ENCODE measurements at places on chromosomes 6 and 20.

DNA sequence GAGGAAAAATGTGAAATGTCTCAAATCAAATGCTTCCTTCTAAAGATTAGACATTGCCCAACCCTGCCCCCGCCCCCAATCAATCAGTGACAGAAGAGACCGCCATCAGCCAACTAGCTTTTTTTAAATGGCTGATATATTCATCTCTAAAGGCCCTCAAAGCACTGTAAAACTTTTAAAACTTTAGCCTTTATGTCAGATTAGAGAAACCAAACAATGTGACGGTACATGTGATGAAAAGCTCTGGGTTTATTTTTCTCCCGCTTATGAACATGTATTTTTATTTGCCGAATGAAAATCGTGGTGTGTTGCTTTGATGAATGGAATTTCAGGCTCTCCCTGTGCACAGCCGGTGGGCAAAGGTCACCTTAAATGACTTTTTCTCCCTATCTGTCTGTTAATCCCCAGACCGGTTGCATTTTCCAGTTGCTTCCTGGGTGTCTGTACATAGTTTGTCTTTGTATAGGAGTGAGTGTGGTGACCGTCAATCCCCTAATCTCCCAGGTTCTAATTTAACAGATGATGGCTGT lies 38.5 kb downstream of the TBC1D7 start:
- no peak for DNase-seq

DNA sequence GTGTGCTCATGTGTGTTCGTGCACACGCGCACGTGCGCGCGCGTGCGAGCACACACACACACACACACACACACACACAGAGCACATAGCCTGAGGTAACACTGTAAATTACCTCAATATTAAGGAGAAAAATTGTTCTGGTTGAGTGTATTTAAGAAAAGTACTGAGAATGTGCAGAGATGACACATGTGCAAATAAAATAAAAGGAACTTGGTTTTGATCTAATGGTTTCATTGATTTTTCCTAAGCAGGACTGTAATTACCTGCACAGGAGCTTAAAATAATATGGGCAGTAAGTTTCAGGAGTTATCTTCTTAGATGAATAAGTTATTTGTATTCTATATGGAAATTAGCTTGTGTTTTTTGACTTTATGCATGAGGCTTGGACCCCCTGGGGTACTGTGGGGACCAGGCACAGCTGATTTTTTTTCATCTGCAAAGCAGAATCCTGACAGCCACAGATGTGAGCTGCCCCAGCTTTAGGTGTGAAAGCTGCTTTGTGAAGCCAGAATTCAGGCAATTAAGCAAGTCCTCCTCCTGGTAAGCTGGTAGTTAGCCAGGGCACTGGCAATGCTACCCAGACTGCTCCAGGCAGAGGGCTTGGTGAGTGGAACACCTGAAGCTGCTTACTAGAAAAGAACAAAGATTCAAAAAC lies 1040.6 kb upstream of the CITED2 start:
- DNase-seq, result no peak

GRCh38 chr6:139231206-139231605 lies 60.6 kb downstream of the TXLNB start:
- no peak for DNase-seq

GRCh38 chr6:157956171-157956730 lies 25.4 kb upstream of the SYNJ2 start:
- DNase-seq, result no peak

GRCh38 chr6:12138381-12138780 lies 126.3 kb downstream of the HIVEP1 start:
- peak; percentile 47 for DNase-seq

DNA sequence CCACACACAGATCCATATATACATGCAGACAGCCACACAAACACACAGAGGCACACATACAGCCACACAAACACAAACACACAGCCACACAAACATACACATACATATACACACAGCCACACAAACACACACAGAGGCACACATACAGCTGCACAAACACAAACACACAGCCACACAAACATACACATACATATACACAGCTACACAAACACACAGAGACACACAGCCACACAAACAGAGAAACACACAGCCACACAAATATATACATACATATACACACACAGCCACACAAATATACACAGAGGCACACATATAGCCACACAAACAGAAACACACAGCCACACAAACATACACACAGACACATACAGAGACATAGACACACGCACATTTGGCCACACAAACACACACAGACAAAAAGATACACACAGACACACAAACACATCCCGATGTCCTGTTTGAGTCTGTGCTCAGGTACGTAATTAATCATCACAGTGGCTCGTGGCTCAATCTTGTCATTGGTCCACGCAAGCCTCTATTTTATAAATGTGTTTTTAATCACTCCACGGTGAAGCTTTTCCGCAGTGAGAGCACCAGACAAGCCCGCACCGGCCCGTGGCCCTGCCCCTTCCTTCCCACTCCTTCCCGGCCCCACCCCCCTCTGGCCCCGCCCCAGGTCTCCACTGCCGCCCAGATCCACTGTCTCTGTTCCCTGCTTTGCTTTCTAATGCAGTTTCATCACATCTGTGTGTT lies 135.3 kb downstream of the CDH4 start:
- no peak for DNase-seq

GRCh38 chr6:124573953-124574352 lies 388.3 kb upstream of the RNF217 start:
- no peak for DNase-seq

- DNase-seq, result no peak
Measured at GRCh38 chr6:2706558-2706957, 44.2 kb downstream of the MYLK4 start.

GRCh38 chr20:53793783-53794383 lies 200.2 kb upstream of the ZNF217 start:
- no peak for DNase-seq

DNA sequence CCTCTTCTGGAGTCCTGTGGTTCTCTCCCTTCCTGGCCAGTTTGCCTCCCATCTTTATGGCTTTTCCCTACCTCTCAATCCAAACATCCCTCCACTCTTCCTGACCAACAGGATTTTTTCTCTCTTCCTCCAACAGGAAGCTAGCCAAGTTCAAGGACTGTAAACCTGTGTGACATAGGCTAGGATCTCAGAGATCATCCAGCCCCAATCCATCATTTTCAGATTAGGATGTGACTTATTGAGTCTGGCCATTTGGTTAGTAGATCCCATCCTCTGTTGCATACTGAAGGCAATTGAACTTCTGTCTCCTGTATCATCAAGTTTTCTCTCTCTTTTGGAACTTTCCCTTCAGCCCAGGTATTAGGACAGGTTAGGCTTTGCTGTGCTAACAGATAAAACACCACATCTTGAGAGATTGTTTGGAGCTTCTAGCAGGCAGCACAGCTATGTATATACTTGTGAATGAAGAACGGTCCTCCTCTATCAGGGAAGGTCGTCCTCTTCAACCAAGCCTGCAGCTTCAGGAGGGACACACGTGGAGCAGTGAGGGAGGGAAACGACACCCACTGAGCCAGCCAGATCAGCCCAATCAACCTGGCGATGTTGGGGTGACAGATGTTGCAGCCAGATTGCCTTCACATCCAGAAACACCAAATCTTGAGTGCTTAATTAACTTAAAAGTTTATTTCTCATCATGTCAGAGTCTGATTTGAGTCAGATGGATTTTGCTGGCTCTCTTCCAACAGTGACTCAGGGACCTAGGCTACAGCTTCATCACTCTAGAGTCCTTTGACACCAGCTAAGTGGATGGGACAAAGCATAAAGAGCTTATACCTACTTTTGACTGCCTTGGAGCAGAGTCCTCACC lies 106.8 kb downstream of the GJA10 start:
- DNase-seq, result peak; percentile 40

DNA sequence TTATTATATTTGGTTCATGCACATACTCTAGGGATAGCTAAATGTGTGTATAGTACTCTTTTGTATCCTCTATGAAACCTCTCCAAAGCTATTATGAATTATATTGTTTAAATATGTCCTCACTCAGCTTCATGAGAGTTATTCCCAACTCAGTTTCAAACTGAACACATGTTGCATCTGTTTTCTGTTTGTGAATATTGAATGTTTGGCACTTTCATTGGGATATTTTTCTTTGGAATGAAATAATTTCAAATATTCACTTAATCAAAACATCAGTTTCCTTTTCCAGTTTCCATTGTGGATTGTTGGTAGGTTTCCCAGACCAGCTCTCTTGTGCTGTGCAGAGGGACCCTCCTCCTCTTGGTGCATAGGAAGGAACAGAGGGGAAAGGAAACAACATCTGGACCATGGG lies 46.6 kb downstream of the HDAC2 start:
- DNase-seq, result no peak

- DNase-seq, result no peak
Measured at GRCh38 chr6:8549074-8549790, 113.9 kb upstream of the SLC35B3 start.

DNA sequence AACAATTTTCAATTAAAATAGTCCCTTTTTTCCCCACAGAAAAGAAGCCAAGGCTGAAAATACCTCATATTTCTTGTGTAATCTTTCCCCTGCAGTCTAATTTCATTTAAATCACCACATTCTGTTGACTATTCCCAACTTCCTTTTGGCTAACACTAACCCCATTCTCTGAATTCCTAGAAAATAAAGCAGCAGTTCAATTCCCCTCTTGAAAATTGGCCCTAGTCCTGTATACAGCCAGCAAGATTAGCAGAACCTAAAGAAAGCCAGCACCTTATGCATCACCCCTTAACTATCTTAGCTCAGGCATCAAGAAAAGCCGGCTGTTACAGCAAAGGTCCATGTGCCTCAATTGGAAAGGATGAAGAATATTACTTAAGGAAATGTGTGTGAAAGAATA lies 69.7 kb downstream of the MDN1 start:
- DNase-seq, result no peak

DNA sequence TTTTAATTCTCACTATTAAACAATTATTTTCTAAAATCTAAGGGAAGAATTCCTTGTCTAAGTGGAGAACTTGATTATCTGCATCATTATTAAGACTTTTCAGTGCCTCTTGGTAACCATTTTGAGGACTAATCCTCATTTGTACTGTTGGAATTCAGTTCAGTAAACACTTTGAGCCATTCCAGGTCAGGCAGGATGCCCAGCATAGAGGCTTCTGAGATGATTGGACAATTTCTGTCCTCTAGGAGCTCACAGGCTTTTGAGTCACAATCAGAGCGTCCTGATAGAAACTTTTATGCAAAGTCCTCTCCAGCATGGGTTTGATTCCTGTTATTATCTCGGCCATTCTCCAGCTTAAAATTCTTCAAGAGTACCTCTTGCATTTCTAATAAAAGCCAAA lies 1304.6 kb downstream of the EPHA7 start:
- no peak for DNase-seq

GRCh38 chr20:40160097-40160550 lies 528.9 kb downstream of the MAFB start:
- peak; percentile 10 for DNase-seq

DNA sequence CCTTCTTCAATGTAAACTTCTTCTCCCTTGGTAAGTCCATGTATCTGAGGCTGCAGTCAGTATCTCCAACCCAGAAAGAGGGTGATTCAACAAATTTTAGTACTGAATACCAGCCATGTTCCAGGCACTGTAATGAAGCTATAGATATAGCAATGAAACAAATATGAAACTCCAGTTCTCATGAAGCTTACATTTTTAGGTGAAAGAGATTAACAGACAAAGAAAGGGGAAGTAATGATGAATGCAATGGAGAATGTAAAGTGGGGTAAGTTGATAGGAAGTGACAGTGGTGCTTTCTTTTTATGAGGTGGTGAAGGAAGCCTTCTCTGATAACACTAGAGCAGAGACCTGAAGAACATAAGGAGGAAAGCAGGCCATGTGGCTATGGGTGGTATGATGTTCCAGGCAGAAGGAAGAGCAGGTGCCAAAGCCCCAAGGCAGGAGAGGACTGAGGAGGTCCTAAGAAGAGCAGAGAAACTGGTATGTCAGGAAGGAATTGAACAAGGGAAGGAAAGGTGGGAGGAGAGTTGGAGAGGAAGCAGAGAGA lies 143.6 kb downstream of the TFAP2B start:
- no peak for DNase-seq

DNA sequence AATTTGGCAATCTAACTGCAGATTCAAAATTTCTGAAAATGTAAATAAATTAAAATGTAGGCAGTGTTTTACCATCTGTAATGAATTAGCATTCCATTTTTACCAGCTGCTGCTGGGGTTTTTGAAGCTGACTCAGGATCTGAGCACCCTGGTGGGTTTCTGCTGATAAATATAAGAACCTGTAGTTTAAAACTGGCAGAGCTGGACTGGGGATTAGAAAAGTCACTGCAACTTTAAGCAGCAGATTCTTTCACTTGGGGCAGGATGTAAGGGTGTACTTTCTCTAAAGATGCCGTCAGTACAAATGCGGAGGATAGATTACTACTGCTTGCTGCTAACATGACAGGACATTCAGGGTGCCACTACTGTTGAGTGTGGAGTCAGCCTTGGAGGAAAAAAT lies 341.8 kb downstream of the CDKAL1 start:
- DNase-seq, result no peak

DNA sequence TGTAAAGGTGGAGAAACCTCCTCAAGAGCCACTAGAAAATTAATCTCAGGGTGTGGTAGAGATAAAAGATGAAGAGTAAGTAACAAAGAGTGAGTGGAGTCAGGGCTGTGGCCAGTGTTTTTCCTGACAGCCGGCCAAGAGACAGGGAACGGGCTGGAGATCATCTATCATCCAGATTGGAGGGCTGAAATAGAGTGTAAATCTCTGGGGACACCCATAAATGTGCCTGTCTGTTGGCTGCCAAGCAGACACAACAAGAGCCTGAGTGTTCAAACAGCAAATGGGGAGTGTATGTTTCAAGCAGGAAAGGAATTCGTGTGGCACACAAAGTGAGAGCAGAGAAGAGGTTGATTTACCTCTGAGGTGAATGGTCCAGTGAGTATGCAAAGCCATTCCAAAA lies 326.4 kb upstream of the KHDRBS2 start:
- no peak for DNase-seq

- no peak for DNase-seq
Measured at GRCh38 chr6:170289180-170289931, 1.5 kb downstream of the DLL1 start.

- no peak for DNase-seq
Measured at GRCh38 chr6:145789443-145789842, 25.2 kb downstream of the FBXO30 start.

- no peak for DNase-seq
Measured at GRCh38 chr6:23611776-23612381, 514.1 kb upstream of the NRSN1 start.

GRCh38 chr20:43916881-43917371 lies 2.3 kb downstream of the TOX2 start:
- no peak for DNase-seq

Data from CD4-positive, alpha-beta T cell treated with Interleukin-4 for 4 hours (primary cell).